Colonic mucosa (tissue), 4 donors: ENCODE measurements at places on chromosomes 6 and 20. TPM values are rescaled to one million over a fixed set of nuclear protein-coding genes. Genes with fewer than 3 reads are reported as not detected.

The HCRTR2 gene
- total RNA-seq: not detected

The HUS1B gene
- 1.1 TPM for total RNA-seq

GRCh38 chr20:64045346-64046011 lies 4.0 kb downstream of the SOX18 start:
- H3K27me3 ChIP-seq: peaks cover 63% of the 10 kb centered on the region

- no peak overlapping the region for H3K4me3 ChIP-seq
- H3K36me3 ChIP-seq: no peaks in the 10 kb centered on the region
- H3K27me3 ChIP-seq: no peaks in the 10 kb centered on the region
- H3K4me1 ChIP-seq: no peaks in the 10 kb centered on the region
- H3K27ac ChIP-seq: no peak overlapping the region
Measured at GRCh38 chr6:32570363-32570905, 19.2 kb downstream of the HLA-DRB1 start.

DNA sequence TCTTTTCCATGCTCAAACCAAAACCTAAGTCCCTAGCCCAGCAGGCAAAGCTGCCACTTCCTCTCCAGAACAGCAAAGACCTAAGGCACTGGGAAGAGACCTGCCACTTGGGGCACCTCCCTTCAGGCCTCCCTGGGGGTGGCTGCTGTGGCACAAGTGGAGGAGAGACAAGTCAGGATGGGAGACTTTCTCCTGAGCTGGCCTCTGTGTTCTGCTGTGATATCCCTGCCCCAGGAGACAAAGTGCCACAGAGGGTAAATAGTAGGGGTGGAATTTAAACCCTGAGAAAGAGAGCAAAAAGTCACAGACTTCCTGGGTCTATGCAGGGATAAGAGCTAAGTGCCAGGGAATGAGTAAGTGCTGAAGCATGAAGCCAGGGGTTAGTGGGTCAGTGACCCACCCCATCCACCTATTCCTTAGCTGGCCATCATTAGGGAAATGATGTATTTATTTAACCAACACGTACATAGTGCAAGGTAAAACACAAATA lies 84.2 kb downstream of the MRPL14 start:
- no peak overlapping the region for H3K4me3 ChIP-seq
- H3K36me3 ChIP-seq: no peaks in the 10 kb centered on the region
- H3K27ac ChIP-seq: no peak overlapping the region
- no peaks in the 10 kb centered on the region for H3K27me3 ChIP-seq
- H3K4me1 ChIP-seq: no peaks in the 10 kb centered on the region

DNA sequence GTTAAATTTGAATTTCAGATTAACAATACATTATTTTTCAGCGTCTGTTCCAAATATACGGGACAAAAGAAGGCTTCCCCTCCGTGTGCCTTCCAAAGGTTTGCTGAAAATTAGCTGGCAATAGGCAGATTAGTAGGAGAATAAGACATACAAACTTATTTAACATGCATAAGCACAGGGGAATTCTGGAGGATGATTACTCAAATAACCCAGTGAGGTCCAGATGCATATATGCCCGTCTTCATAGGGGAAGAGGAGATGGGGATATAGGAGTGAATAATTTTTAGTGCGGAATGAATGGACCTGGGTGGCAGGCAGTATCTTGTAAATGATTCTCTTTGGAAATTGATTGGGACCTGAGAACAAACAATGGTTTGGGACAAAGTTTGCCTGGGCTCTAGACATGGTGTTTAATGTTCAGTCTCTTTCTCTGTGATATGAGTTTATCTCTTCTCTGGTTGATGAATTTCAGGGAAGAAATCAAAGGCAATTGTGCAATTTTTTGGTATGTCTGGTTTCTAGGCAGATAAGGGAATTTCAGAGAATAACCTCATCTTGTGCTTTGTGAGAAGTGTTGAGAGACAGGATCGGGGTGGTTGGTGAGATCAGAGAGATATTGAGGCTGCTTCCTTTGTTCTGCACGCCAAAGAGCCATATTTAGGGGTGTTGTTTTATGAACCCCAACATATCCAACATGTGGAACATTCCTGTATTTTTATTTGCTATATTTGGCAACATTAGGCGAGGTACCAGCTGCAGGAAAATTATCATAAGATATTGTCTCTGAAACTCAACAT lies 63.7 kb downstream of the MKKS start:
- no peaks in the 10 kb centered on the region for H3K36me3 ChIP-seq
- no peak for DNase-seq
- H3K4me3 ChIP-seq: no peak overlapping the region
- no peaks in the 10 kb centered on the region for H3K4me1 ChIP-seq
- no peaks in the 10 kb centered on the region for H3K27me3 ChIP-seq

- H3K27ac ChIP-seq: no peak overlapping the region
- H3K36me3 ChIP-seq: no peaks in the 10 kb centered on the region
- no peaks in the 10 kb centered on the region for H3K4me1 ChIP-seq
- DNase-seq: no peak
- no peak overlapping the region for H3K4me3 ChIP-seq
Measured at GRCh38 chr6:138576313-138576712, 77.0 kb upstream of the NHSL1 start.

DNA sequence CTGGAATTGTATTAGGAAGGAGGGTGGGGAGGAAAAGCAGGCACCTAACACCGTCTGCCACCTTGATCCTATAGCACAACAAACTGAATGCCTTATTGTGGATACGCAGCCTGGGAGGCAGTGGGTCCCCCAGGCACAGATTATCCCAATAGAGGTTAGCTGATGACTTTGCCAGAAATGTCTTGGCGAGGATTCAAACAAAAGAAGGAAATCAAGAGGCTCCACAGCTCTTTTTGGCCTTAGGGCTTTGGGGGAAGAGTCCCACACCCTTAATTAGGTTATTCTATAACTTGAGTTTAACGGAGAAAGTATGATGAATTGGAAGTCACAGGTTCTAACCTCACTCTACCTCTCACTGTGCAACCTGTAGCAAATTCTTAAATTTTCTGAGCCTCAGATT lies 102.0 kb downstream of the MRPL14 start:
- no peaks in the 10 kb centered on the region for H3K4me1 ChIP-seq
- H3K27ac ChIP-seq: no peak overlapping the region
- no peak for DNase-seq
- no peaks in the 10 kb centered on the region for H3K36me3 ChIP-seq
- no peak overlapping the region for H3K4me3 ChIP-seq

DNA sequence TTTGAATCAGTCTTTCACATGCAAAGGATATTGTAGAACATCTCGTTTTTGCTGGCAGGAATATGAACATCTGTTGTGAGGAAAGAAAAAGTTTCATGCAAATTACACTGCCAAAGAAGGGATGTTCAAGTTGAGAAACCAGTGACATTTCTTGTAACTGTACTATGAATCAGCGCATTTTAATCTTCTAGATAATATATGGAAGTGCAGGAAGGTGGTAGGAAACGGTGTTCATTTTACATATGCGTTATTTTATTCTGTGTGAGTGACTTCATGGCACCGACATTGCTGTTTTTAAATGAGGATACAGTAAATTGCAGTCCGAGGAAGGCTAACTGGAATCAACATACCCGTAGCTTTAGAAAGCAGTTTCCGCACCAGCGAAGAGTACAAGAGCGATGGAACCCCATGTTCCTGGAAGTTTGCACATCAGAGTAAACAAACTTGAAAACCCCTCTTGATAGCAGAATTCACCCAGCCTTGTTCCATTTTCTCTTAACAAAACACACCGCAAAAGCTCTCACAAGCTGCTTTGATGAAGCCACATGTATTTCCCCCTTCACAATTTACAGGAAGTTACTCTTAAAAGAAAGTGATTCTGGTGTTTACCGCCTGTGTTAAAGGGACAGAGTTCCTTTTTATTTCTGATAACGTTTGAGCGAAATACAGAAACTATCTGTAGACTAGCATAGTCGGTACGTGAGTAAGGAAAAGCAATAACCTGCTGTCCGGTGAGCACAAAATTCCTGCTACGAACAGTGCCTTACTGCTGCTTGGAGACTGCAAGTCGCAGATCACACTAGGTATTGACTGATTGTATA lies 11.5 kb downstream of the PRDM1 start:
- H3K4me3 ChIP-seq: peak overlapping the region; percentile 41
- no peaks in the 10 kb centered on the region for H3K4me1 ChIP-seq
- H3K27ac ChIP-seq: peak overlapping the region; percentile 79
- no peaks in the 10 kb centered on the region for H3K36me3 ChIP-seq

GRCh38 chr20:37236462-37236861 lies 25.2 kb downstream of the GHRH start:
- no peak for DNase-seq
- no peaks in the 10 kb centered on the region for H3K4me1 ChIP-seq
- no peaks in the 10 kb centered on the region for H3K27me3 ChIP-seq
- no peak overlapping the region for H3K27ac ChIP-seq
- no peak overlapping the region for H3K4me3 ChIP-seq
